ENCODE measurements at places on chromosomes 4 and X.

- DNase-seq: no peak
Observed at GRCh38 chr4:700587-701264, 4.9 kb upstream of the PCGF3 start.

DNA sequence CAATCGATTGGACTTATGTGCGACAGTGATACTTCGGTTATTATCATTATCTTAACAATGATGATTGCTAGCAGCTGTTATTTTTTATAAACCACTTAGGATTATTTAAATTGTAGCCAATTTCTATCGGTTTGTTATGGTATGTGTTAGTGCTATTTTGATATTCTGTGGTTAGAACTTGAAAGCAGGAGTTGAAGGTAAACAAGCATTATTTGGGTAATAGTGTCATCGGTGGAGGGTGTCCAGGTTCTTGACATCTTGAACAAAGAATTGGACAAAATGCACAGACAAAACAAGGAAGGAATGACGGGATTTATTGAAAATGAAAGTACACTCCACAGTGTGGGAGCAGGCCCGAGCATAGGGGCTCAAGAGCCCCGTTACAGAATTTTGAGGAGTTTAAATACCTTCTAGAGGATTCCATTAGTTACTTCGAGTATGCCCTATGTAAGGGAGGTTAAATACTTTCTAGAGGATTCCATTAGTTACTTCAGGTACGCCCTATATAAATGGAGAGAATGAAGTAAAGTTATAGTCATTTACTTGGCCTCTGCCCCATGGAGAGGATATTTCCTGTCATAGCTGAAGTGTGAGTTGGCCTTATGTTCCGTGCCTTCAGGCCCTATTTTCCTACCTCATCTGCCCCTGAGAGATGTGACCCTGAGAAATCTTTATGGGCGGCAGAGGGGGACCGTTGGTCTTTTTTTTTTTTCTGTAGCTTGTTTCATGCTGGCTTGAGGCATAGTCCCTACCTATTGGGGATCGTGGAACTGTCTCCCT, 13.1 kb downstream of the MOB1B start:
- DNase-seq: no peak

DNA sequence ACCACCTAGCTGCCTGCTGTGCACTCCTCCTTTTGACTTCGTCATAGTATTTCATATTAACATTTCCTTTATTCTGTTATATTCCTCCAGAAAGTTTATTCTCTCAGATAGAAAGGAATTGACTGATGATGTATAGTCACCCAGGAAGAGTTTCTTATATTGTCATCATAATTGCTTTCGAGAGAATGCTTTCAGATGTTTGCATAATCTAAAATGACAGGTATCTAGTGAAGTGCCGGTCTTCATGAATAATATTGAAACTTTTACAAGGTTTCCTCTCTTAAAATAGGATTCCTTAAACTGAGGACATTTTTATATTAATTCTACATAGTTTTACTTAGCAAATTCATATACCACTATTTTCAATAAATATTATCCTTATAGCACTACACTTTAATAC, 10.1 kb downstream of the SEC24D start:
- DNase-seq: no peak

DNA sequence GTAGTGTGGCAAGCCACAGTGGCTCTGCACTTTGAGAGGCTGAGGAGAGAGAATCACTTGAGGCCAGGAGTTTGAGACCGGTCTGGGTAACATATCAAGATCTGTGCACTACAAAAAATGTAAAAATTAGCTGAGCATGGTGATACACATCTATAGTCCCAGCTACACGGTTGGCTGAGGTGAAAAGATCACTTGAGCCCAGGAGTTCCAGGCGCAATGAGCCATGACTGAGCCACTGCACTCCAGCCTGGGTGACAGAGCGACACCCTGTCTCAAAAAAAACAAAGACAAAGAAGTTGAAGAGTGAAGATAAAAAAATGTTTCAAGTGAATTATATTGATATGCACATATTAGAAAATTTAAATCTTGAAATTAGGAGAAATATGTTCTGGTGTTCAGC, 46.3 kb downstream of the SULT1B1 start:
- no peak for DNase-seq

GRCh38 chr4:62717154-62717553, 1517.0 kb downstream of the ADGRL3 start:
- DNase-seq: no peak

DNA sequence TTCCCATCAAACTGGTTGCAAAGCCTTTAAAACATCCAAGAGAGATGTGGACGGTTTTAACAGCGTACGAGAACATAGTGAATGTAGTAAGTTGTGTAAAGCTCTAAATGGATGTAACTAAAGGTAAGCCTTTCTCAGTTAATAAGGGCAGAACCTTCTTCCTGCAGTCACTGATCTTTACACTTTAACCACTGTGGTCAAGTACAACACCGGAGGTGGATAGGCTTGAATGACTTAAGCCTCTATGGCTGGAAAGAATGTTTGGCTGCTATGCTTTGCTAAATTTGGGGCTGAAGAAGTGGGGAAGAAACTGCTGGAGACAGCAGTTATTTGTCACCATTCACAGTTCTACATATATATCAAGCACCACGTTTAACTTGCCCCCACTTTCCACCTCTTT, 285.1 kb upstream of the FMR1 start:
- no peak for DNase-seq

GRCh38 chrX:149282909-149283308, 222.2 kb downstream of the IDS start:
- DNase-seq: no peak

DNA sequence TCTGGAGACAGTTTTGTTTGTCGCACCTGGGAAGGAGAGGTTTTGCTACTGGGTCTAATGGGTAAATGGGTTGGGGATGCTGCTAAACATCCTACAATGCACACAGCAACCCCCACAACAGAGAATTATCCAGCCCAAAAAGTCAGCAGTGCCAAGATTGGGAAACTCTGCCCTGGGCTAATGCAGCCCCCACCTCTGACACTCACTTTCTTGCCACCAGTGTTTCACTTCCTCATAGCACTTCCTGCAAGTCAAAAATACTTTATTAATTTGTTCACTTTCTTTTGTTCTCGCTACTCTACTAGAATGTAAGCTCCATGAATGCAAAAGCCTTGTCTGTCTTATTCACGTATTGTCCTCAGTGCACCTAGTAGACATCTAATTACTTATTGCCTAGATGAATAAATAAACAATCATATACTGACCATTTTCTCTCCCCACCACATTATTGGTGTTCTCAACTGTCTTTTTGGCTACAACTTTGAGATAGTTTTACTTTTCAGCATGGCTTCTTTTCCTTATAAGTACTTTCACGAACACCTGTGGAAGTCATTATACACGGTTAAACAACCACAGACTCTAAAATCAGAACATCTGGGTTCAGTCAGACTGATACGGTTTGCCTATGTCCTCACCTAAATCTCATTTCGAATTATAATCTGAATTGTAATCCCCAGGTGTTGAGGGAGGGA, 82.0 kb upstream of the PITX2 start:
- DNase-seq: no peak

GRCh38 chrX:139862208-139862607, 70.6 kb downstream of the ATP11C start:
- DNase-seq: no peak

DNA sequence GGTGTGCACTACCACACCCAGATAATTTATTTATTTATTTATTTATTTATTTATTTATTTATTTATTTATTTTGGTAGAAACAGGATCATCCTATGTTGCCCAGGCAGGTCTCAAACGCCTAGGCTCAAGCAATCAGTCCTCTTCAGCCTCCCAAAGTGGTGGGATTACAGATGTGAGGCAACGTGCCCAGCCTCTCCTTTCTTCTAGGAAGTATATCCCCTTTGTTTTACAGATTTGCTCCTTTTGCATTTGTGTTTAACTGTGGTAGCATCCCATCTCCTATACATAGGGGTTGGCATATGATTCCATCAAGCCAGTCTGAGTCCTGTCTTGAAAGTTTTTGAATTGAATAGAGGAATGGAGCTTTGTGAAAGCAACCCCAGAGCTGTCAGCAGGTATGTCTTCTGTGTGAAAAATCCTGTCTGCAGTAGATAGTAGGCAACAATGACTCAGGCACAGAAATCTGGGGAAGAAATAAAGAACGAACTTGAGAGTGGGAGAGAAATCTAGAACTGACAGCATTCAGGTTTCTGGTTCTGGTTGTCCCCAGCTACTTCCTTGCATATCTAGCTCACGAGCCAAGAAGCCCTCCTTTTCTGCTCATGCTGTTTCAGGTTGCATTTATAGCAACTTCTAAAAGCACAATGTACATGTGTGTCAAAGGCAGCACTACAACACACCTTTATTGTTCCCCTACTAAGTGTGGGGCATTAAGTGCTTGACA, 113.7 kb upstream of the LSM6 start:
- no peak for DNase-seq

DNA sequence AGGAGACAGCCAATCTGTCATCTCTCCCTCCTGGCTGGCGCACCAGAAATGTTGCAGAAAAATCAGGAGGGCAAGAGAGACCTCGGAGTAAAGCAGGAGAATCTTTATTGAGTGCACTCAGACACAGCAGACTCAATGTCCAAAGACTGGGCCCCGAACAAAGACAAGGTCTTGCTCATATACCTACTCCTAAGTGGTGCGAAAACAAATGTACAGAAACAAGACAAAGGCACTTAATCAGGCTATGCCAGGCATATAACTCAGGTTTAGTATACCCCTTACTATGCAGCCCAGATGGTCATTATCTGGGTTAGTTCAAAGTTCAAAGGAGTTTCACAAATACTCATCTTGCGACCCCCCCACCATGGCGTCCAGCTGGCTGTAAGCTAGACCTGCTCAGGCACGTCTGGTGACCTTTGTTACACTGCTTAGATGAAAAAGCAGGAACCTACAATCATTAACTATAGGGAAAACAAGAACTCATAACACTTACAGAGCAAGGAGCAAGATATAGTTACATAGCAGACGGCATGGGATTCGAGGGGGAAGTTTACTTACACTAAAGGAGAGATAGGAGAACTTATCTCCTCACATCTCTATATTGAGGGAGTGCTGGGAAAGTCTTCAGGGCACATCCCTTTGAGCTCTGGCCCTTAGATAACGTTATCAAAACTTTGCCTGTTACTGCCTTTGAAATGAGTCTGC, 27.5 kb downstream of the SULT1E1 start:
- DNase-seq: no peak

DNA sequence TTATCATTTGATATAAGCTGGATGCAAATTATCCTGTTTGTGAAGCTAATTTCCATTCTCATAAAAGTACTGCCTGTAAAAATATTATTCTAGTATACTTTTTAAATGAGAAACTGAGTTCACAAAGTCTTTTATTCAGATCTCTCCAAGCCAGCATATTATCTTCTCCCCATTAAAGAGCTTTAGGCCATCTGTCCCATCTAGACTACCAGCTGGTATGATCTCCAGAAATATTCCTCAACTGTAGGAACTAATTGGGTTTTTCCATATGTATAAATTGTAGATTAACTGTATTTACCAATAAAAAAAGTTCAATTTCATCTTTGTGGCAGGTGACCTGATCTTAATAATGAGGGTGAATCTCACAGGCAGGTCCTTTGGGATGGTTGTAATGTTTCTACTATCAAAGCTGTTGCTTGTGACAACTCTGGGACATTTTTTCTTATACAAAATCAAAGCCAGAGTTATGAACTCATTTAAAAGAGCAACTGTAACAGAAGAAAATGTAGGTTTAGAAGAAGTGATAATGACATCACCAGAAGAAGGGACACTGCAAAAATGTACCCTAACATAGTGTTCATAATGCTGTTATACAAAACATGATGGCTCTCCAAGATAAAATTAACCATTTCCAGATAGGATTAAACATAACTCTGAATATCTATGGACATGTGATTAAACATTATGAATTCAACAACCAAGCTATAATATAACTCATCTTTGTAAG, 132.8 kb downstream of the KCNIP4 start:
- no peak for DNase-seq

DNA sequence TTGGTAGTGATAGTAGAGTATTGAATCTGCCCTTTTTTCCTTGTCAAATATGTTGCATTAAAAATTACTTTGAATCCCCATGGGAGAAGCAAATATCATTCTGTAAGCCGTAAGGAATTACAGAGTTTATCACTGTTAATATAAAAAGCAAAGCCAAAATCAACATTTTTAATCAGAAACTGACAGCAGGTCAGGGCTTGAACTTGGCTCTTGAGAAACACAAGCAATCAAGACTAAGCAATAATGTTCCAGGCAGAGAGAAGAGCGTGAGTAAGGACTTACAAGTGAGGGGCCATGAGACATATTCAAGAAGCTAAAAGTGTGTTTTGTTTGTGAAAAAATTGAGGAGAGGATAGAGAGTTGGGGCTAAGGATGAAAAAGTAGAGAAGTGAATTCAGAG, 68.2 kb downstream of the ARHGAP6 start:
- no peak for DNase-seq
